Stimulated activated CD4-positive, alpha-beta T cell treated with anti-CD3 and anti-CD28 coated beads, TNF-alpha, amount 100 ng/mL, for 24 hours (primary cell): ENCODE measurements at places on chromosomes 2 and 18.

- DNase-seq, result no peak
Measured at GRCh38 chr2:42863320-42863719, 70.9 kb upstream of the HAAO start.

DNA sequence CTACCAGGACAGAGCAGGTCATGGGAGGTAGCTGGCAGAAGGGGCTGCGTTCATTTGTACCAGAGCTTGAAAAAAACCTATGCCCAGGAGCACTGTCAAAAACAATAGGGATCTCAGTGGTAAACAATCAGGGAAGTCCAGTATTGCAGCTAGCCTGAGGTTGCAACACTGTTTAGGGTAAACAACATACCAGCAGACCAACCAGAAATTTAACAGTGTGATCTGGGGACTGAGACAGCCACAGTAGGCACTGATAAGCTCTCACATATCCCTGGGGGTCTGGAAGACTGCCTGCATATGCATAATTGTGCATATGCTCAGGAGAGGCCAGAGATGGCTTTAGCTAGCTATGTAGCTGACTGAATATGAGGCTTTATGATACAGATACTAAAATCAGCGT is 12.0 kb upstream of the ZCCHC2 start:
- no peak for DNase-seq

DNA sequence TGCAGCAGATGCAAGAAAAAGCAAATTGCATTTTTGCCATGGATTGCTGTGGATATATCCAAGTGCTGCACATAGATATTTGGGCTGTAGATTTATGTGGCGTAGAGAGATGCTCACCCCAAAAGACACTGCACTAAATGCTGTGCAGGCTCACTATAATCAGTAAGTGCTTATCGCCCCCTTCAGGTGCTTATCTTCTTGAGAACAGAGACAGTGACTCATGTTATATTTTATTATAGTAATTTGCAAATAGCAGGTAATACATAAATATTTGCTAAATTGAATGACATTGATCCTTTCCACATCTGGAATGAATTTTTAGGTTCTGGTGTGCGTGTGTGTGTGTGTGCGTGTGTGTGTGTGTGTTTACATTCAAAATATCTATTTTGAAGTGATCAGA is 36.8 kb upstream of the PLEKHM3 start:
- DNase-seq, result no peak

GRCh38 chr2:62897187-62897827 is 153.3 kb upstream of the OTX1 start:
- no peak for DNase-seq

- DNase-seq, result no peak
Measured at GRCh38 chr2:74149570-74150319, 2.0 kb upstream of the BOLA3 start.

- DNase-seq, result no peak
Measured at GRCh38 chr2:238379096-238379810, 47.5 kb upstream of the ASB1 start.

DNA sequence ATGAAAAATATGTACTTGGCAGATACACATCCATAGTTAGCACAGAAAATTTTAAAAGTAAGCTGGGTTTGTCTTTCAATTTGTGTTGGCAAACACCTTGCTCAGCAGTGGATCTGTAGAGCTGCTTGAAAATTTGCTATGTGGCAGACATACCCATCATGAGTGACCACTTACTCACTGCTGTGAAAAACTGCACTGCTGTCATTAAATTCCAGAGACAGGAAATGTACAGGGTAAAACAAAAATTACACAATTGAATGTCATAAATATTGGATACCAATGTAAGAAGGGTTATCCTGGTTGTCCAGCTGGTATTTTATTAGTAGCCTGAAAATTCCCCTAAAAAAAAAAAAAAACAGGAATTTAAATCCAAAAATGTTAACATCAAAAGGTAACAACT is 24.5 kb downstream of the NIF3L1 start:
- DNase-seq, result no peak

DNA sequence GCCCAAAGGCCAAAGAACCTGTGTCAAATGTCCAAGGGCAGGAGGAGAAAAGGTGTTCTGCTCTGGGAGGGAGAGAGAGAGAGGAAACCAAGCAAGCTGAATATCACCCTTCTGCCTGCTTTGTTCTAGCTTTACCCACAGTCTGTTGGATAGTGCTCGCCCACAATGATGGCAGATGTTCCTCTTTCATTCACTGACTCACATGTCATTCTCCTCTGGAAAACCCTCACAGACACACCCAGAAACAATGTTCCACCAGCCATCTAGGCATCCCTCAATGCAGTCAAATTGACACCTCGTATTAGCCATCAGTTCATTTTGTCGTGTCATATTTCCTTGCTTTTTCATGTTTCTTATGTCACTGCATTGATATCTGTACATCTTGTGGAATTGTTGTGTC is 150.3 kb downstream of the UBR3 start:
- DNase-seq, result no peak

DNA sequence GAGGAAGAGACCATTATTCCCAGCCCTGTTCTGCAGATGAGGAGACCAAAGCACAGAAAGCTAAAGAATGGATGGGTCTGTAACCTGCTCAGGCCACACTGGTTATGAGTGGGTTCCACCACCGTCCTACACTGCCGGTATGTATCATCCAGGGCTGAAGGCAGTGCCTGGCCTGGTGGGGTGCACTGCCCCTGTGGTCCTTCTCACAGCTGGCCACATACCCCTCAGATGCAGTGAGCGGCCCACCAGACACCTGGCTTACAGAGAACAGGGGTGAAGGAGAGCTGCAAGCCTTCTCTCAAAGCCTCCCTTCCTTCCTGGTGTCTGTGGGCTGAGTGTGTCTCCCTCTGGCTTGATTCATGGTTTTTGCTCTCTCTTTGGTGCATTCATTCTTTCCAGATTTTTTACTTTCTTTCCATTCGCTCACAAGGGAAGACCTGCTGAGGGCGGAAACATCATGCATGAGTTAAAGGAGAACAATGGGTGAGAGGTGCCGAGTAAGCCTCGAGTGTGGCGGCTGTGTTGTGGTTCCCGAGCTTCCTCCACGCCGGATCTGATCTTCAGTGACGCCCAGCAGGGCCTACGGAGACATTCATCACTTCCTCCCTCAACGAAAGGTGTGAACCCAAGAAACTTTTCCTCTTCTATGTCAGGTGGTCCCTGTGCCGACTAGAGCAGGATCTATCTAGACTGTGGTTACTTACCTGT is 62.1 kb upstream of the REL start:
- DNase-seq, result peak; percentile 84

- DNase-seq, result no peak
Measured at GRCh38 chr2:190891889-190892288, 11.3 kb downstream of the GLS start.

DNA sequence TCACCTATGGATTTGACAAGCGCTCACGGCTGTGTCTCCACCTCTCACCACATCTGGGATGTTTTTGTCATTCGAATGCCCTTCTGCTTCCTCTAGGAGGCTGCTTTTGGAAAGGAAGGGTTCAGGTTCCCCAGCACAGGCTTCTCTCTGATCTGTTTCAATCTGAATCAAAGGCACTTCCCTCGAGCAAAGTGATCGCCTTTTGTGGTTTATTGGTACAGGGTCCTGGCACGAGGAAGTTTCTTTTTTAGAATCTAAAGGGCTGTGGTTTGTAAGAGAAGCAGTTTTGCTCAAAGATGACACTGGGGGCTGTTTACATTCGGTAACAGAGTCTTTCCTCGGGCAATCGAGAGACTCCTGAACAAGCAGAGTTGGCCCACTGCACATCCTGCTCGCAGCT is 145.0 kb downstream of the DAW1 start:
- no peak for DNase-seq

GRCh38 chr18:69469444-69469919 is 68.8 kb downstream of the DOK6 start:
- DNase-seq, result no peak

DNA sequence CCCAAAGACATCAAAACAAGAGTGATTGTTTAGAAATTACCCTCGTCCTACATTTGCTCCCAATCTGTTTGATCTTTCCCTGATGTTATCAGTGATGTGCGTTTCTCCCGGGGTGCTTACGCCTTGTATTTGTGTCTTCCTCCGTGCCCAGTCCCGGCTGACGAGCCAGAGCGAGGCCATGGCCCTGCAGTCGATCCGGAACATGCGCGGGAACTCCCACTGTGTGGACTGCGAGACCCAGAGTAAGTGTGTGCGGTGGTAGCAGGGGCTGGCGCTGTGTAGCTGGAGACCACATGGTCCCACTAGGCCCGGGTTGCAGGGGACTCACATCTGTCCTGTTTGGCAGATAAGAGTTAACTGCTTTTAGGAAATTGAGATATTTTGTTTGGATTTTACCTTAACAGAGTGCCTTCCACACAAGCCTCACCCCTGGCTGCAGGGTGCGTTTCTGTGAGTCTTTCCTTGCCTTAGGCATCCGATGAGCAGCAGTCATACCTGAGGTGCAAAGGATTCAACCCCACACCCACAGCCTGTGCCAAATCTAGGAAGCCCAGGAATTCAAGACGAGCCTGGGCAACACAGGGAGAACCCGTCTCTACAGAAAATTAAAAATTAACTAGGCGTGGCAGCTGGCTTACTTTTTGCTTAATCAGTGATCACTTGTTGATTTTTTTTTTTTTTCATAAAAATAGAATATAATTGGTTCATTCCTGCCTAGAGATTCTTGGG is 127.4 kb downstream of the GBX2 start:
- no peak for DNase-seq

DNA sequence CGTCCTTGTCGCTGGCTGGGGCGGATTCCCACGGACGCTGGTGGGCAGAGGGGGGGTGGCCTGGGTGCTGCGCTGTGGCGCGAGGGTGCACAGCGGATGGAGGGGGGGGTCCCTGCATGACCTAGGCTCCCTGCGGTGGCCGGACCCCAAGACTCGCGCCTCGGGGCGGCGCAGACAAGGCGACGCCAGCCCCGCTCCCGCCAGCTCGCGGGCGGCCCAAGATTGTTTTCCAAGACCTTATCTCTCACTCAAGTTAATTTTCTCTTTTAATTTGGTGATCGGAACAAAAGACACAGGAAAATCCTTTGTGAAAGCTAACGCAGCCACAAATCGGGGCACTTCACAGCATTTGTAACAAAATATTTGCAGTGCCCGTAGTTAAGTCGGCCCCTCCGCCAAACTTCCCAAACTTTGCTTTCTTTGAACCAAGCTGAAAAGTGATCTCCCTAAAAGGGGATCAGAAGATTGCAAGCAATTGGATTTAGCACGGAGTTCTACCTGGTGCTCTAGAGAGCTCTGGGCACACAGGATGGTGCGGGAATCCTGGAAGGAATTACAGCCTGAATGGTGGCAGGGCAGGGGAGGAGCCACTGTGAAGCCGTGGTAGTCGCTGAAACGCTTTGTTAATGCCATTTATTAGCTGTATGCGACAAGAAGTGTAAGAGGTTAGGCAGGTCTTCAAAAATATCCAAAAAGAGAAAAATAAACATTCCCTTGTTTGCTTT is 4.8 kb upstream of the ID2 start:
- DNase-seq, result no peak

DNA sequence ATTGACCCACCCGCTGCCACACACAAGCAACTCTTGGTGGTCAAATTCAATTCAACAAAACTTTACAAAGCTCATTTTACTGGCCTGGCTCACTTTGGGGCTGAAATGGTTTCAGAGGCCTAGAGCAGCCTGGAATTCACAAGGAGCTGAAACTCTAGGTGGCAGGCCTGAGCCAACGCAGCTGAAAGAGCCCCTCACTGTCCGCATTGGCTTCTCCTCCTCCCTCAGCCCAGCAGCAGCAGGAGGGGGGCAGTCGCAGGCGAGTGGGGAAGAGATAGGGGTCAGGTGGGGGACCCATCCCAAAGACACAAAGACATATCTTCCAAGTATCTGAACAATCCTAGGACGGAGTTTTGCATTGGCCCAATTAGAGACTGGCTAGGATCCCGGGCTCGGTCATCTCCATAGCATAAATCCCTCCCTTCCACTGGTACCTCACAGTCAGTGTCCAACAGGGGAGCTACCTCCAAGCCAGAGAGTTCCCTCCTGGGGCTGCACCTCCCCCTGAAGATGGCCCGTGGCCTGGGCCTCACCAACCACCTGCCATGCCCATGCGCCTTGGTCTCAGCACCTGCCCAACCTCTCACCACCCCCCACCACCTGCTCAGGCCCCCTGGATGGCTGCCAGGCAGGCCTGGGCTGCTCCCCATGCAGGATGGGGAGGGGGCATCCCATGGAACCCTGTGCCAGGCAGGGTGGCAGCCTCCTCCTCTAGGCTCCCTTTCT is 113.4 kb downstream of the ZBTB7C start:
- DNase-seq, result no peak

GRCh38 chr18:9392726-9393125 is 58.2 kb downstream of the TWSG1 start:
- DNase-seq, result no peak

DNA sequence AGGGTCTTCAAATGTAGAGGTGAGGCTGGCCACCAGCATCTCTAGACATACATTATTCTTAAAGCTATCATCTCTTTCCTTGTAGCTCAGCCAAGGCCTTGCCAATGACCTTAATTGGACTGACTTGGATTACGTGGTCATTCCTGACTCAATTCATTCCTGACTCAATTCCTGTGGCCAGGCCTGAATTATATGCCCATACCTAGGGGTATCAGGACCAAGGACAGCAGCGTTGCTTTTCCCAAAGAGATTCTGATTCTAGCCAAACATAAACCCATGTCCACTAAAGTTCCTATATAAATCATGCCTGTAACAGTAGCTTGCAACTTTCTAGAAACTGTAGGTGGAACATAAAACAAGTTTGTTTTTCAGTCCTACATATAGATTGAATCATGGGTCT is 231.7 kb downstream of the ARL6IP6 start:
- no peak for DNase-seq

DNA sequence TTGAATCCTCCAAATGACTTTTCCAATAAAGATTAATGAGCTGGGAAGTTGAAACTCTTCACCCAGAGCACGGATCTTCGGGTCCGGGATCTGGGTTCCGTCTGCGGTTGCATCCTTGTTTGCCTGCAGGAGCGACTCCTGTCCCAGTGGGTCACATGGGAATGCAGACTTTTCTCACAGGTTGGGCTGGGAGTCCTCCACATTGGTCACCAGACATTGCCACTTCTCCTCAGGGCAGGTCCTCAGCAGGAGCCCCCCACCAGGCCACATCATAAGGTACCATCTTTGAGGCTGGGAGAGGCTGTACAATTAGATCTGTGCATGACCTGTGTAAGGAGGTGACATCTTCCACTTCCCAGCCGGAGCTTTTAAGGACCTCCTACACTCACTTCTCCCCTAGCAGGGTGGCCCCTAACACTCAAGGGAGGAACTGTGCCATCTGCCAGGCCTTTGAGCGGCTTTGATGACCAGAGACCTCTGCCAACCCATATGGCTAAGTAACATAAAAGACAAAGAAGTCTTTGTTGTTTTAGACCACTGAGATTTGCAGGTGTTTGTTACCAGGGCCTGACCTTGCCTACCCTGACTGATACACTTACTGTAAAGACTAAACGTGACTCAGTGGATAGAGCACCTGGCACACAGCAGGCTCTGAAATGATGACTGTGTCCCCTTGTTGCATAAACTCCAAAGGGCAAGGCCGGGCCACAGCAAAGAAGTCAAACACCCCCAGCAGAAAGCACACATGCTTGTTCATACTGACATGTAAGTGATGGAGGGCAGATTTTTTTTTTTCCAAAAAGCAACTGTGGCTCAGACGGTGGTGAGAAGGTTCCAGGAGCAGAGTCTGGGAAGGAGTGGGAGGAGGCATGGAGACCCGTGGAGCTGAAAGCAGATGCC is 7.9 kb upstream of the TEX51 start:
- DNase-seq, result no peak

GRCh38 chr18:72541871-72542332 is 2.2 kb downstream of the CBLN2 start:
- DNase-seq, result no peak
